ENCODE measurements at places on chromosomes 4 and X.
A peak's percentile ranks its signal among the peaks of the same experiment; 100 is the strongest.

DNA sequence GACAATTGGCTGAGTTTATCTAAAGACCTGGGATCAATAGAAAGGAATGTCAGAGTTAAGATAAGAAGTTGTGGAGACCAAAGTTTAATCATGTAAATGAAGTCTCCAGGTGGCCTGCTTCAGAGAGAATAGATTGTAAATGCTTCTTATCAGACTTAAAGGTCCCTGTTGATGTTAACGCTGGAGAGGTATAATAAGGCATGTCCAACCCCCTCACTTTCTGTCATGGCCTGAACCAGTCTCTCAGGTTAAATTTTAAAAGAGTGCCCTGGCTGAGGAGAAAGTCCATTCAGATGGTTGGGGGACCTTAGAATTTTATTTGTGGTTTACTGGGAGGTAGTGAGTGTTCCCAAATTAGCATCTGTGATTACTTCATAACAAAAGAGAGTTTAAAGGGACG, 86.7 kb downstream of the AKAP4 start:
- H3K4me1 ChIP-seq, result no peaks in the 10 kb centered on the region
- no peak overlapping the region for H3K27ac ChIP-seq
- peaks cover 2% of the 10 kb centered on the region for H3K27me3 ChIP-seq
- DNase-seq, result no peak
- H3K36me3 ChIP-seq, result no peaks in the 10 kb centered on the region

GRCh38 chr4:164946810-164947209, 30.6 kb downstream of the TRIM61 start:
- no peak overlapping the region for H3K4me3 ChIP-seq
- no peak overlapping the region for H3K27ac ChIP-seq
- H3K4me1 ChIP-seq, result no peaks in the 10 kb centered on the region

GRCh38 chr4:175954685-175955084, 111.0 kb upstream of the WDR17 start:
- H3K27ac ChIP-seq, result no peak overlapping the region
- H3K27me3 ChIP-seq, result peaks cover 5% of the 10 kb centered on the region
- H3K4me3 ChIP-seq, result no peak overlapping the region
- no peak for DNase-seq

DNA sequence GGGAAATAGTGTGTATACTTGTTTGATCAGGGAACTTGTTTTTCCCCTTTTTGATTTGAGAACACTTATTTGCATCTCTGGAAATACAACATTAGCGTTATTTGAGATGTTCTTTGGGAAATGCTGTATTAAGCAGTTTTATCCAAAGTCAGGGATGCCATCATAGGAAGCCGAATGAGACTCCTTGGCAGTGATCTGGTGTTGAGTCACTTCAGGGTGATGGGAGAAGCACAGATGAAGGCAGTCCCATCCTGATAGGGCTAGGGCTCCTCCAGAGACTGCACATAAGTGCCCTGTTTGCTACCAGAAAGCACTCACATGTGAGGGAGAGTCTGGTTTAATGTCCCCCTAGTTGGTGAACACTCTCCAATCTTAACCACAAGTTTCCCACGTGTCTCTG, 62.3 kb downstream of the IL1RAPL1 start:
- H3K27ac ChIP-seq, result no peak overlapping the region
- no peak for DNase-seq
- H3K36me3 ChIP-seq, result no peaks in the 10 kb centered on the region
- H3K4me3 ChIP-seq, result no peak overlapping the region

DNA sequence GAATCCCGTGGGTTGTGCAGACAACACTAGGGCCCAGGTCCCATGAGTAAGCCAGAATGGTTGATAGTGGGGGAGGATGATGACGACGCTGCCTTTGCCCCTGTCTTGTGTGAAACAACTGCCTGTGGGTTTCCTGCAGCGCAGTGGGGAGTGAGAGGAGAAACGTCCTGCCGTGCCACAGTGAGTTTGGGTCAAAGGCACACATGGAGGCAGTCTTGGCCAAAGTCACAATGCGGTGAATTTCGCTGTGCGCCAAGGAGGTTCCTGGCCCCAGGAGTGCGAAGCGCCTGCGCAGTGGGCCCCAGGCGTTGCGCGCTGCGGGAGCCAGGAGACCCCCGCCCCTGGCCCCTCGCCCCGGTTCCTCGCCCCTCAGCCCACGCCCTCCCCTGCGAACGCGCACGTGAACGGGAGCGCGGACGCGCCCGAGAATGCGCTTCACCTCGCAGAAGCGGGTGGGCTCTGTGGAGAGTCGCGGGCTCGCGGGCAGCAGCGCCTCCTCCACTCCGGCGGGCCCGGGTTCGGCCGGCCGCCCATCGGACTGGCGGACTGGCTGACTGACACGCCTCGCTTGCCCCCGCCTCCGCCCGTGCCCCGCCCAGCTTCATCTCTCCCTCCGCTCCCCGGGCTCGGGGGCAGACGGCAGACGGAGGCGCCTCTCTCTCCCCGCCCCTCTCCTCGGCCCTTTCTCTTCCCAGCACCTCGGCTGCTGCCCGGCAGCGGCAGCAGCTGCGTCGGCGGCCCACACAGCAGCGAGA, at the start of gene NUDT10:
Gene NUDT10 (plus strand): TSS at position 635 of the 755 bp plus-strand sequence. CDS start 144 bp downstream, outside the sequence.
- no peaks in the 10 kb centered on the region for H3K36me3 ChIP-seq
- H3K4me1 ChIP-seq, result peaks cover 5% of the 10 kb centered on the region
- peaks cover 7% of the 10 kb centered on the region for H3K27me3 ChIP-seq
- peak; percentile 4 for DNase-seq

GRCh38 chrX:112223391-112223790, 140.8 kb upstream of the TRPC5 start:
- no peak overlapping the region for H3K4me3 ChIP-seq
- no peak for DNase-seq
- H3K27ac ChIP-seq, result no peak overlapping the region
- no peaks in the 10 kb centered on the region for H3K27me3 ChIP-seq
- H3K4me1 ChIP-seq, result no peaks in the 10 kb centered on the region

DNA sequence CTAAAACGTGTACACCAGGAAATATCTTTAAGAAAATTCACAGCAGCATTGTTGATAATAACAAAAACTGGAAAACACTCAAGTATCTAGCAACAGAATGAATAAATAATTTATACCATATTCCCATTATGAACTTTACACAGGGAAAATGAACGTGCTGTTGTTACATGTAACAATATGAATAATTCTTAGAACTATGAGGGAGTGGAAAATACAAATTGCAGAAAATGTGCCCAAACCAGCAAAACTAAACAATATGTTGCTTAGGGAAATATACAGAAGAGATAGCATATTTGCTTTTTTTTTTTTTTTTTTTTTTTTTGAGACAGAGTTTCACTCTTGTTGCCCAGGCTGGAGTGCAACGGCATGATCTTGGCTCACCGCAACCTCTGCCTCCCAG, 14.8 kb upstream of the FAT1 start:
- H3K36me3 ChIP-seq, result no peaks in the 10 kb centered on the region
- no peak overlapping the region for H3K27ac ChIP-seq
- H3K4me3 ChIP-seq, result no peak overlapping the region
- no peaks in the 10 kb centered on the region for H3K27me3 ChIP-seq

- H3K36me3 ChIP-seq, result no peaks in the 10 kb centered on the region
- no peak overlapping the region for H3K27ac ChIP-seq
- DNase-seq, result no peak
- no peaks in the 10 kb centered on the region for H3K4me1 ChIP-seq
- no peak overlapping the region for H3K4me3 ChIP-seq
Observed at GRCh38 chr4:86916392-86916791, 18.4 kb upstream of the AFF1 start.

GRCh38 chr4:19776021-19776459, 475.7 kb upstream of the SLIT2 start:
- H3K4me1 ChIP-seq, result no peaks in the 10 kb centered on the region
- H3K4me3 ChIP-seq, result no peak overlapping the region
- no peak overlapping the region for H3K27ac ChIP-seq
- H3K27me3 ChIP-seq, result no peaks in the 10 kb centered on the region
- no peak for DNase-seq

- H3K27ac ChIP-seq, result no peak overlapping the region
- DNase-seq, result no peak
Observed at GRCh38 chr4:40486534-40486933, 143.1 kb downstream of the RBM47 start.

GRCh38 chr4:141078871-141079270, 54.4 kb downstream of the RNF150 start:
- no peaks in the 10 kb centered on the region for H3K36me3 ChIP-seq
- H3K4me3 ChIP-seq, result no peak overlapping the region
- H3K27me3 ChIP-seq, result no peaks in the 10 kb centered on the region
- DNase-seq, result no peak

- no peaks in the 10 kb centered on the region for H3K4me1 ChIP-seq
- no peaks in the 10 kb centered on the region for H3K36me3 ChIP-seq
- no peak overlapping the region for H3K4me3 ChIP-seq
- no peak for DNase-seq
- no peak overlapping the region for H3K27ac ChIP-seq
Observed at GRCh38 chr4:128159967-128160366, 98.9 kb downstream of the LARP1B start.

GRCh38 chr4:150173432-150173861, 95.2 kb downstream of the DCLK2 start:
- no peak for DNase-seq
- peaks cover 4% of the 10 kb centered on the region for H3K27me3 ChIP-seq
- no peak overlapping the region for H3K4me3 ChIP-seq
- no peak overlapping the region for H3K27ac ChIP-seq

DNA sequence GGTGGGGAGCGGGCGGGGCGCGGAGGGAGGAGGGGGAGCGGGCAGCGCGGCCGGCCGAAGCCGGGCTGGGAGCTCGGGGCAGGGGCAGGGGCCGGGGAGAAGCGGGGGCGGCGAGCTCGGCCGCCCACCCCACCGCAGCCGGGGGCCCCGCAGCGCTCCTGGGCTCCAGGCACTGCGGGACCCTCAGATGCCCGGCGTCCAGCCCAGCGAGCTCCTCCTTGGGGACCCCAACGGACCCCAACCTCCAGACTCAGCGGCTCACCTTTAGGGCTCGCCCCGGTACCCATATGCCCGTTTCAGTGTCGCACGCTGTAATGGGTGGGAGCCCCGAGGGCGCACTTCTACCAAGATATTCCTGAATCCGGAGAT, 357 bp upstream of the ADGRG2 start:
- no peaks in the 10 kb centered on the region for H3K4me1 ChIP-seq
- no peak for DNase-seq
- no peak overlapping the region for H3K27ac ChIP-seq

DNA sequence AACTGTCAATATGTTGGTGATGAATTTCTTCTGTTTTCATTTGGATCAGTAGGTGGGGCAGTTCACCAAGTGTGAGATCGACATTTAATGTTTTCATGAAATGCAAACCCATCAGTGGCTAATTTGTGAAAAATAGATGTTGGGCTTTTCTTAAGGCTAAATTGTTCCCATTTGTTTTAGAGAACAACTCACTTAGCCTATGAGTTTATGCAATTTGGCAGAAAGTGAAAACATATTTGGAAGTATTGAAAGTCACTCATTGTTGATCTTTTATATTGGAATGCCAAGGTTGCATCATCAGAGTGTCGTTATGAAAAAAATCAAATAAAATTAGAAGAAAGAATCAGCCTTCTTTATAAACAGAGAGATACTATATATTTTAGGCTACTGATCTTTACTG, 132.4 kb downstream of the RPA4 start:
- H3K27ac ChIP-seq, result no peak overlapping the region
- H3K36me3 ChIP-seq, result no peaks in the 10 kb centered on the region
- H3K4me3 ChIP-seq, result no peak overlapping the region
- DNase-seq, result no peak

DNA sequence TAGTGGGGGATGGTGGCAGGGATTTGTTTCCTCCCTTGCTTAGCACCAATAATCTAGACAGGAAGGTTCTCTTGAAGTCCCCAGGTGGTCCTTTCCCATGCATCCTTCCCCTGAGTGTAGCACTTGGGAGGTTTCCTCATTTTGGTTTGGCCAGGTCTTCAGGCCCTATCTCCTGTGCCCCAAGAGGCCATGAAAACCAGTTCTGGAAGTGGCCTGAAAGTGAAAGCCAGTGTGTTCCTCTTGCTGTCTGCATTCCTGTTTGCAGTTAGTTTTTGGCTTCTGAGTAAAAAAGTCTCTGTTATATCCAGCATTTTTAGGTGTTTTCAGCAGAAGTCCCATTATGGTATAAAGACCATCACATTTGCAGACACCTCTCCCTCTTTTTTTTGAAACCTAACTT, 59.5 kb downstream of the MTM1 start:
- H3K4me1 ChIP-seq, result no peaks in the 10 kb centered on the region
- H3K4me3 ChIP-seq, result no peak overlapping the region
- H3K27ac ChIP-seq, result peak overlapping the region; percentile 0
- no peaks in the 10 kb centered on the region for H3K27me3 ChIP-seq
- DNase-seq, result no peak
- peaks cover 32% of the 10 kb centered on the region for H3K36me3 ChIP-seq

DNA sequence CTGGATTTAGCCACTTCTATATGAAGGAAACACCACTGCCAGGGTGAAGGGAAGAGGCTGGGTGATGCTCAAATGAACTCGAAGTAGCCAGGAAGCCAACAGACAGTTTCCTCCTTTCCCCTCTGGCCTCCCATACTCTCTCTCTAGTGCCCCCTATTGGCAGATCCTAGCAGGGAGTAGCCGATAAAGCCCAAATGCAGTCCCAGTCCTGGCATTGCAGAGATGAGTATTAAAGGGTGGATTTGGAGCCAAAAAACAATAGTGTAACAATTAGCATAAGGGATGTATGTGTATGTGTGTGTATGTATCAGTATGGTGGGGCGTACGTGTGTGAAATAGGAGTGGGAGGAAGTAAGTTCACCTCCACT, 213.8 kb upstream of the LDB2 start:
- H3K4me3 ChIP-seq, result no peak overlapping the region
- H3K4me1 ChIP-seq, result no peaks in the 10 kb centered on the region
- no peak for DNase-seq
- H3K27ac ChIP-seq, result no peak overlapping the region

- H3K27me3 ChIP-seq, result peaks cover 20% of the 10 kb centered on the region
- no peaks in the 10 kb centered on the region for H3K36me3 ChIP-seq
- H3K27ac ChIP-seq, result no peak overlapping the region
- no peaks in the 10 kb centered on the region for H3K4me1 ChIP-seq
- no peak overlapping the region for H3K4me3 ChIP-seq
Observed at GRCh38 chr4:5979981-5980380, 38.2 kb downstream of the C4orf50 start.

DNA sequence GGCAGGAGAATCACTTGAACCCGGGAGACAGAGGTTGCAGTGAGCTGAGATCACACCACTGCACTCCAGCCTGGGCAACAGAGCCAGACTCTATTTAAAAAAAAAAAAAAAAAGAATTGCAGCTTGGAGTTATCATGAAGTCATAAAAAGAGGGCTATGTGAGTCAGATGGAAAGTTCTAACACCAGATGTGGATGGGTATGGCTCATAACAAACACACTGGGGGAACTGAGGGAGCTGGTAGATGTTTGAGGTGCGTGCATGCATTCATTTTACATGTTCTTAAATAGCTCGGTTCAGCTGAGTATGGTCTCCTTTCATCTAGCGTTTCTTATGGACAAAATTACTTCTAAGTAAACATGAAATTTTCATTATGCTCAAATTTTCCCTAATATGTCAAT, 11.7 kb downstream of the TRMT2B start:
- no peak for DNase-seq
- H3K36me3 ChIP-seq, result peaks cover 17% of the 10 kb centered on the region
- H3K4me1 ChIP-seq, result no peaks in the 10 kb centered on the region
- no peak overlapping the region for H3K4me3 ChIP-seq
- no peaks in the 10 kb centered on the region for H3K27me3 ChIP-seq

- H3K27me3 ChIP-seq, result peaks cover 4% of the 10 kb centered on the region
- no peak overlapping the region for H3K4me3 ChIP-seq
- H3K4me1 ChIP-seq, result peaks cover 5% of the 10 kb centered on the region
- no peaks in the 10 kb centered on the region for H3K36me3 ChIP-seq
- no peak for DNase-seq
- no peak overlapping the region for H3K27ac ChIP-seq
Observed at GRCh38 chrX:38649674-38650647, 88.6 kb downstream of the TSPAN7 start.
